Putamen (tissue), 1 donor: ENCODE measurements at places on chromosomes 13 and 19.
A peak's percentile ranks its signal among the peaks of the same experiment; 100 is the strongest.

DNA sequence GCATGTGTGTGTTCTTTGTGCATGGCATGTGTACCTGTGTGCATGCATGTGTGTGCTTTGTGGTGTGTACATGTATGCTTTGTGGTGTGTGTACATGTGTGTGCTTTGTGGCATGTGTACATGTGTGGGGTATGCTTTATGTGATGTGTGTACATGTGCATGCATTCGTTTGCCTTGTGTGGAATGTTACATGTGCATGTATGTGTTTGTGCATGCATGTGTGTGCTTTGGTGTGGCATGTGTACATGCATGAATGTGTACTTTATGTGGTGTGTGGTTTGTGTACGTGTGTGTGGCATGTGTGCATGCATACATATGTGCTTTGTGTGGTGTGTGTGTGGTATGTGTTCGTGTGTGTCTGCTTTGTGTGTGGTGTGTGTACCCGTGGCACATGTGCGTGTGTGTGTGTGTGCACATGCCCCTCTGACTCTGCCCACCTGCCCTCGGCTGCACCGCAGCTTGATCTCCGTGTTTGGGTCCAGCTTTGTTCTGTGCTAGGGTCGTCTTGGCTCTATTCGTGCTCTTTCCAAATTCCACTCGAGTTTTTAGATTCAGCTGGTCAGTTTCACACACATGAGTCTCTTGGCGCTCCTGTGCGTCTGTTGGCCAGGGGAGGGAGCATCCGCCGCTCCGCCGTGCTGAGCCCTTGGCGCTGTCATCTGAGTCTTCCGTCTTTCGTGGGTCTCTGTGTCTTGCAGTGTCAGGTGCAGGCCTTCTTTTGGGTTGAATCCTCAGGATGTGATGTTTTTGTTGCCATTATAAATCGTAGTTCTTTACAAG, 46.5 kb upstream of the TFDP1 start:
- no peak for DNase-seq

DNA sequence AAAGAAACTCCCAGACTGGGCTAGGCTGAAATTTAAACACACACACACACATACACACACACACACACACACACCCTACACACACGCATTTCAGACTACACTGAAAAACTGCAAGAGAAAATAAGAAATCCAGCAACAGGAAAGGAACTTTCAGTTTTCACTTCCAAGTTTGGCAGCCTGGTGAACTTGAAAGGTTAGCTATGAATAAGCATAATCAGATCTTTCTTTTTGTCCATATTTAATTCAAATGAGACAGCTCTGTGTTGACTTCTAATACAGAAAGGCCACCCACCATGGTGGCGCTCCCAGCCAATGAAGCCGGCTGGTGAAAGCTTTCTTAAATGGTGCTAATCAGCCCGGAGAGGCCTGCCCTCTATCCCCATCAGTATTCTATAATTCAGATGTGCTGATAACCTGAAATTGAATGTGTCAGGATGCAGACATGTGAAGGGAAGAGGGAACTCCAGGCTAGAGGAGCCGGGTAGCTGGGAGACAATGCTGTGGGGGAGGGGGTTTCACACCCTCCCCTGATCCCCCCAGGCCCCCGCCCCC, 108.3 kb upstream of the ZNF536 start:
- DNase-seq, result no peak

- DNase-seq, result peak; percentile 51
Measured at GRCh38 chr19:44943801-44944249, 1.8 kb downstream of the APOC4 start.

- no peak for DNase-seq
Measured at GRCh38 chr13:46546084-46546768, 6.7 kb upstream of the LRCH1 start.

GRCh38 chr13:112078216-112078615, 11.3 kb downstream of the SOX1 start:
- no peak for DNase-seq

DNA sequence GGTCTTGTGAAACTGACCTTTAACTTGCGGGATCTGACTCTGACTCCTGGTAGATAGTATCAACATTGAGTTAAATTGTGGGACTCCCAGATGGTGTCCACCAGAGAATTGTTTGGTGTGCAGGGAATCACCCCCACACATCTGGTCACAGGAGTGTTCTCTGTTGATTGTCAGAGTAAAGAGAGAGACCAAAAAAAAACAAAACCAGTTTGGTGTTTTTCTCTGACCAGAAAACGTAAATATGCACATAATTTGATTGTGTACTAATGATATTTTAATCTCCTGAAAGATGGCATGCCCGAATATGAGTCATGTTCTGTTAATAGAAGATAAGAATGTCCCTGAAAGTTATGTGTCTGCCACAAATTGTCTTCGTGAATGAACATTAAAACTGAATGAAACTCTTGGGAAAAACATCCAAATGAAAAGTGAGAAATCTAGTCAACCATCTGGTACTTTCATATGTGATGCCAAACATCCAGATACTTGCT, 118.5 kb upstream of the GPC6 start:
- DNase-seq, result no peak

DNA sequence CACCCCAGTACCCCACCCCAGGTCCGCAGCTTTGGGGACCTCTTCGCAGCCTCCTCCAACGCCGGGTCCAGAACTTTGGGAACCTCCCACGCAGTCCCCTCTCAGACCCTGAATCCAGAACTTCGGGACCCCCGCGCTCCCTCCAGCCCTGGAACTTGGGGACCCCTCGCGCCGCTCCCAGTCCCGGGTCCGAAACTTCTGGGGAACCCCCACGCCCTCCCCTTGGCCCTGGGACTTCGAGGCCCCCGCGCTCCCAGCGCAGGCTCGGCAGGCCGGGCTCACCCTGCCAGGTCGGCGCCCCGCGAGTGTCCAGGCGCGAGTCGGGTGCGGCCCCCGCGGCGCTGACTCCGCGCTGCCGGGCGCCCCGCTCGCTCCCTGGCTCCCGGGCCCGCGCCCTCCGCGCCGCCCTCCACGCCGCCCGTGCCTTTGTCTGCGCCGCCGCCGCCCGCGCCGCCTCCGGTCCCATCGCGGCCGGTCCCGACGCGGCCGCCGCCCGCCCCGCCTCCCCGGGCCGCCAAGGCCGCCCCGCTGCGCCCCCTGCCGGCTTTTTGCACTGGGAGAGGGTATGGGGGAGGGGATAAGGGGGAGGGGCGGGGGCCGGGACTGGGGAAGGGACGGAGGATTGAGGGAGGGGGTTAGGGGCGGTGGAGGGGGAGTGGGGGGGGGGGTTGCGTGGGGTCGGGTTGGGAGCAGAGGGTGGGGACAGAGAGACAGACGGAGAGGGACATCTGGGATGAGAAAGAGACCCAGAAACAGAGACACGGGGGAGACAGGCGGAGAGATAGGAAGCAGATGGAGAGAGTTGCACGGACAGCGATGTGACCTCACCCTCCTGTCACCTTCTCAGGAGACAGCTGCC, at the start of gene HOMER3:
HOMER3 (minus strand) TSS at position 449 of the 859 bp plus-strand sequence. CDS start 2,235 bp downstream, outside the sequence.
- DNase-seq, result peak; percentile 76

GRCh38 chr19:3224346-3225168, at the start of gene CELF5:
Gene CELF5, plus strand, starts transcription at chr19:3224661. Its CDS starts 79 bp downstream, at chr19:3224740.
- DNase-seq, result peak; percentile 27

DNA sequence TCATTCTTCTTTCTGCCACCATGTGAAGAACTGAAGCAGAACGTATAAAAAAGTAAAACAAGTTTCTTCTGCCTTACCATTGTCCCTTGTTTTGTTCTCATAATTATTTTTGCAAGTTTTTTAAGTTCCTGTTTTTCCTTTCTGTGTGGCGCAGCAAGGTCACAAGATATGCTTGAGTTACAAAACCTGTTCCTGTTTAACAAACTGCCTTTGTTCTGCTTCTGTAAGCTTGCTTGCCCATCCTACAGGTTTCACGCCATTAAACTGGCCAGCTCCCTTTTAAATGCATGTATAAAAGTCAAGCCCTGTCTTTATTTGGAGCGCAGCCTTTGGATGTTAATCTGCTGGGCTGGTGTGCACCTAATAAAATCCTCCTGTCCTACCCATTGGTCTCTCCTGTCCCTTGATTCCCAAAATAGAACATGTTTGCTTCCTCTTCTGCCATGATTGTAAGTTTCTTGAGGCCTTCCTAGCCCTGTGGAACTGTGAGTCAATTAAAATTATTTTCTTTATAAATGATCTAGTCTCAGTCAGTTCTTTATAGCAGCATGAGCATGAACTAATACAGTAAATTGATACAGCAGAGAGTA, 1115.4 kb downstream of the SLITRK1 start:
- no peak for DNase-seq

DNA sequence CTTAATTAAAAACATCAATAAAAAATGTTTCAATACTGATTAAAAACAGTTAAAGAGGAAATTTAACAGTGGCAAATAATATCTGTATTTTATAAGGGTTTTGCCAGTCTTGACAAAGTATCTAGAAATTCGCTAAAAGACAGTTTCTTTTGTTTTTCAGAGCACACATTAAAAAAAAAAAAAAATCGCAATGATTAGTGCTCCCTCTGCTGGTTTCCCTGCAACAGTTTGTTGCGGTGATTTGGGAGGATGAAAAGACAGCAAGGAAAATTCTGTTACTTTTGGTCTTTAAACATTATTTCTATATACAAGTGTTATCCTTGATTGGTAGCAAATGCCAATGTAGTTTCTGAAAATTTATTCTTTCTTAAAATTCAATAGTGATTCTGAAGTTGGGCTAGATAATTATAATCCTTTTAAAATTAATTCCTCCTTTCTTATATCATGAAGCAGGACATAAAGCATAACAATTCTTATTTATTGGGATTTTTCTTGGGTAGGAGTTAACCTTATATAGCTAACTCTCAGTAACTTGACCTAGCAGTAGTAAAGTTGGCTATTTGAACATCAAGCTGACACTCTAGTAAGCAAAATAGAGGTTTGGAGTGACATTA, 23.1 kb upstream of the SPRY2 start:
- DNase-seq, result peak; percentile 22

DNA sequence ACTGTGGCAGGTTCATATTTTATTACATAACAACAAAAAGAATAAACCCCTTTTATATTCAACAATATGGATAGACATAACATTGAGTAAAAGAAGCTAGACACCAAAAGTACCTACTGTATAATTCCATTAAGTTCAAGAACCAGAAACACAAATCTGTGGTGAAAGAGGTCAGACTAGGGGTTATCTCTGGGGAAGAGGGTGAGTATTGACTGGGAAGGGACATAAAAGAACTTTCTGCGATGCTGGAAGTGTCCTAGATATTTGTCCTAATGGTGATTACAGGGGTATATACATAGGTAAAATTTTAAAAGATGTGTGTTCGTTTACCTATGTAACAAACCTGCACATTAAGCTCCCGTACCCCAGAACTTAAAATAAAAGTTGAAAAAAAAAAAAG, 103.0 kb downstream of the SUCLA2 start:
- DNase-seq, result no peak

GRCh38 chr13:50484472-50485113, 358.9 kb downstream of the DLEU7 start:
- DNase-seq, result peak; percentile 65

DNA sequence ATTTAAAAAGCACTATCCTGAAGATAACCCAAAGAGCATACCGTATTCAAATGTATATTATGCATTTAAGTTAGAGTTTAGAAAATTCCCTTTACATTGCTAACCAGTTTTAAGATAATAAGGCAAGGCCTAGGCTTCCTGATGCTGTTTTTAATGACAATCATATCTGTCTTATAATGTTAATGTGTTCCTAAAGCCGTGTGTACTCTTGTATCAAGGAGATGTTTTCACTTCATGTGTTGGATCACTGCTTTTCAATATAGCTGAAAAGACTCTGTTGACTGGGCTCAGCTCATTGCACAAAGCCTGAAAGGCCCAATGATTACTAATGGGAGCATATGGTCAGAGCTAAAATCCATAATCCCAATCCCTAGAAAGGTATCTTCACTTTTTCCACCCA, 81.6 kb downstream of the DACH1 start:
- no peak for DNase-seq

- no peak for DNase-seq
Measured at GRCh38 chr13:112839356-112840105, 129.5 kb upstream of the MCF2L start.

DNA sequence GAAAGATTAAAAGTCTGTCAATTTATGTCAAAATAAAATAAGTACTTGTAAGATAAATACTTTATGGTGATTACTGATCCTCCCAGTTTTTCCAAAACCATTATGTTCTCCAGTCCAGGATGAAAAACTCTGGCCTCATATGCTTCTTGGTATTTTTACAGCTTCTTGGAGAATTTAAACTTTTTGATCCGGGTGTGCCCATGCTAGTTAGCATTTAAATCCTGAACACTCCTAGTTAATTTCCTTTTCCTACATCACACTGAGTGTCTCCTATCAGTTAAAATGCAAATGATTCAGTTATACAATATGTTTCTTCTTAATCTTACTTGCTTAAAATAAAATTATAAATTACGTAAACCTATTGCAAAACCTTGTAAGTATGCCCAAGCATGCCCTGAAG, 499.9 kb upstream of the SLITRK6 start:
- DNase-seq, result no peak

GRCh38 chr19:2978772-2979171, 1.4 kb downstream of the TLE6 start:
- no peak for DNase-seq

GRCh38 chr13:98909016-98909415, 68.8 kb downstream of the DOCK9 start:
- DNase-seq, result no peak

DNA sequence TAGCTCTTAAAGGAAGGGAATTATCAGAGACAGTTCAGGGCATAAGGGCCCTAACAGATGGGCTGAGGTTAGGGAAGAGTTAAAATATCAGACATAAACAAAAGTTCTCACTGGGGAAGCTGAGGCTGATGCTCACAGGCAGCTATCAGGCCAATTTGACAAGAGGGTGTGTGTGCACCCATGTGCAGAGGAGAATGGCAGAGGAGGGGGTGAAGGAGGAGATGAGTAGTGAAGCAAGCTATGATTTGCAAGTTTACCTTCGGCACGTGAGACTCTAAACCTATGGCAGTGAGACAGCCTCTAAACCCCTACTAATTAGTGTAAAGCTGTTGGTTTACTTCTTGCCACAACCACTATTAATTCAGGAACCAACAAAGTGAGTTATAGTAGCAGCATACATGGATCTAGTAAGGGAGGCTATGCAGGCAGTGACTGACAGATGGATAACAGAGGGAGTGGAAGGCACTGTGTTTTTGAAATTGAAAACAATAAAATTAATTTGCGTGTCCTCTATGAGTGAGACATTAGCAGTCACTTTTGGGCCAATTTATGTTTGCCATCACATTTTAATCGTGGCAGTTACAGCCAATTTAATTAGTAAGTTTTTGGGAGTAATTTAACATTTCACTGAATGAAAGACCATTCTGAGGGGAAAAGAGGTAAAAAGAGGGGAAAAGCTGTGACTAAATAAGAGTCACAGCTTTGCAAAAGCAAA, 99.6 kb upstream of the HTR2A start:
- DNase-seq, result no peak

- DNase-seq, result no peak
Measured at GRCh38 chr19:47633517-47633916, 24.6 kb downstream of the BICRA start.

DNA sequence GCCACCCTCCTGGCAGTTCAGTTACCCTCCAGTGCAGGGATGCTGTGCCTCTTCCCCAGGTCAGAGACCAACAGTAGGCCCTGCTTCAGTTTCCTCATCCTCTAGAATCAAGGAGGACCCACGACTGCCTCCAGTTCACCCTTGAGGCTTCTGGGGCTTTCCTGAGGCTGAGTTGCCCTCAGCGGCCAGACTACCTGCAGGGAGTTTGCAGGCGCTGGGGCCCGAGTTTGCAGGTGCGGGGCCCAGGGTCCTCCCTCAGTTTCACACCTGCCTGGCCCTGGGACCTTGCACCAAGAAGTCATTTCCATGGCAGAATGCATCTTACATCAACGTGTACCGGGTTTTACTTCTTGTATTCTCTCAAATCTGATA, 38.9 kb upstream of the C19orf12 start:
- no peak for DNase-seq

GRCh38 chr13:25180775-25181537, 8.9 kb upstream of the AMER2 start:
- no peak for DNase-seq

- no peak for DNase-seq
Measured at GRCh38 chr19:7762719-7763293, at the start of gene CLEC4M. Gene CLEC4M, plus strand, starts transcription at chr19:7763243. Its CDS starts 24 bp downstream, at chr19:7763267.
